ENCODE measurements at places on chromosomes 2 and 18. TPM values are rescaled to one million over a fixed set of nuclear protein-coding genes. Genes with fewer than 3 reads are reported as not detected.

DNA sequence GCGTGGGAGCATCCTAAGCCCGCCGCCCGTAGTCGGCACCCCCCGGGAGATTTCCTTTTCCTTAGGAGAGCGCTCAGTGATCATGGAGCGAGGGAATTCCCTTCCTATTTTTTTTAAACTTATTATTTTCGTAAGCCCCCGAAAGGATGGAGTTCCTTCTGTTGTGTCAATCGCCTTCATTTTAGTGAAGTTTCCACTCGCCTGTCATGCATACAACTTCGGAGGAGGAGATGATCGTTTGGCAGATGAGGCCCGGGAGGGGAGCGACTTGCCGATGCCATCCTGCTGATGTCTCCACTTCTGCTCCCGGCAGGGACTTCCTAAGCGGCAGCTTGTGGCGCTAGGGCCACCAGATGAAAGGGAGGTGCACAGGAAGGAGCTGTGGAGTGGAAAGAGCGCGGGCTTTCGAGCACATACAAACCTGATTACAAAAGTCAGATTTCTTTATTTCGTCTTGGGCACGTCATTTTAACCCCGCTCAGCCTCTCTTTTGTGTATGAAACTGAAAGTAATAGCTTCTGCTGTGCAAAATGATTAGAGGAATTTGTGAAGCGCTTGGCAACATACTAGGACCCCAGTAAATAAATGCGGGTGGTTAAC is at the start of gene ADGRF3:
Gene ADGRF3, minus strand, starts transcription at position 336 of the 600 bp plus-strand sequence. CDS start 555 bp downstream, outside the sequence.
- no peaks in the 10 kb centered on the region for H3K36me3 ChIP-seq
- H3K4me1 ChIP-seq = peaks cover 31% of the 10 kb centered on the region
- peak within 1 kb of the TSS; percentile 89 for H3K27ac ChIP-seq
- peak; percentile 79 for DNase-seq
- H3K4me3 ChIP-seq = peak within 1 kb of the TSS; percentile 83

DNA sequence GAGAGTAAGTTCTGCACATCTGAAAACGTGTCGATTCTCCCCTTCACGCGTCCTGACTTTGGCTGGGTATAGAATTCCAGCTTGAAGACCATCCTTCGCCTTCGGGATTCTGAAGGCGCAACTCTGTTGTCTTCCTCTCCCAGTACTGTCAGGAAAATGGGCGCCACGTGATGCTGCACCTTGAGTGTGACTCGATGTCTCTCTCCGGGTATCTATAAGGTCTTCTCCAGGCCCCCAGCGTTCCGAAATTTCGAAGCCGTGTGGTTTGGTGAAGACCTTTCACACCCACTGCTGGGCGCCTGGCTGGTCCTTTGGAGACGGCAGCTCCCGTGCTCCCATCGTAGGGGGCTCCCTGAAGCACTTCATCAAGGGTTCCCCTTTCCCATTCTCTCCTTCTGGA is 203.7 kb downstream of the HDAC4 start:
- no peak overlapping the region for H3K4me3 ChIP-seq
- no peak overlapping the region for H3K27ac ChIP-seq
- H3K27me3 ChIP-seq = no peaks in the 10 kb centered on the region
- peaks cover 19% of the 10 kb centered on the region for H3K36me3 ChIP-seq
- H3K4me1 ChIP-seq = peaks cover 21% of the 10 kb centered on the region
- DNase-seq = peak; percentile 46

DNA sequence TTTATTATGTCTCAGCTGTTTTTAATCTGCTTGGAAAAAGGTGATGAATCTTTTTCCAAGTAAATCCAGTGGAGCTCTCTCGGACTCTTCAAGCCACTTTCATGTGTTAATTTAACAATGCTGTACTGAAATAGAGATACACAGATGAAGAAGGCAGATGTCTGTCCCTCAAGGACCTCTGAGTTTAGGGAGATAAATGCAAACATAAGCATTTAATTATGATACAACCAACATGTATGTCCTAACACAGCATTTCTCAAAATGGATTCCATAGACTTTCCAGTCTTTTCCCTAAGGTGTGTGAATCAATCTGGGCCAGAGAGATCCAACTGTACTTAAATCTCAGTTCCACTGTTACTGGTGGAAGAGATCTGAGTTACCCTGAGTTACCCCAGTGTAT is 262.4 kb downstream of the RND3 start:
- H3K36me3 ChIP-seq = no peaks in the 10 kb centered on the region
- no peak overlapping the region for H3K27ac ChIP-seq

- H3K4me1 ChIP-seq = no peaks in the 10 kb centered on the region
- no peaks in the 10 kb centered on the region for H3K27me3 ChIP-seq
- DNase-seq = no peak
Observed at GRCh38 chr18:66958309-66958708, 354.4 kb upstream of the CDH19 start.

DNA sequence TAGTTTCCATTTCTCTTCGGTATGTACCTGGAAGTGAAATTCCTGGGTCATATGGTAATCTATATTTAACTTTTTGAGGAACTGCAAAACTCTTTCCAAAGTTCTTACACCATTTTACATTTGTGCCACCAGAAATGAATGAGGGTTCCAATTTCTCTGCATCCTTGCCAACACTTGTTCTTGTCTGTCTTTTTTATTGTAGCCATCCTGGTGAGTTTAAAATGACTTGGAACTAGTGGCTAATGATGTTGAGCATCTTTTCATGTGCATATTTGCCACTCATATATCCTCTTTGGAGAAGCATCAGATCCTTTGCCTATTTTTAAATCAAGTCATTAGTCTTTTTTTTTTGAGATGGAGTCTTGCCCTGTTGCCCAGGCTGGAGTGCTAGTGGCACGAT is 59.4 kb downstream of the MALT1 start:
- no peaks in the 10 kb centered on the region for H3K4me1 ChIP-seq
- peaks cover 33% of the 10 kb centered on the region for H3K36me3 ChIP-seq
- no peak for DNase-seq
- no peak overlapping the region for H3K4me3 ChIP-seq
- H3K27me3 ChIP-seq = no peaks in the 10 kb centered on the region

DNA sequence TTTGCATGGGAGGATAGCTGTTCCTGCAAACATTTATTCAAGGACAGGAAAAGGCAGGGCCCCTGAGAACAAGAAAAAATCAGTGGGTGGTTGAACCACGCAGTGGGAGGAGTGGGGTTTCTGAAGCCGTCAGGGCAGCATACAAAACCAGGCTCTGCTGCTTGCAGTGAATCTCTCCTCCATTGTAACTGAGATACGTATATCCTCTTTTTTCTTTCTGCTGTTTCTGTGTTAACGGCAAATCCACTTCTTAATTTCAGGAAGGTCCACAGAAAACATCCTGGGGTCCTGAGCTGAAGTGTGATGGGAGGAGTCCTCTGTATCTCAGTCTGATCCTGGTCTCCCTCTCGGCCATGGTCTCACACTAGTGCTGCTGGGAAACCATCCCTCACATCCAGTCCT is 27.2 kb upstream of the KCNF1 start:
- DNase-seq = peak; percentile 38
- no peak overlapping the region for H3K27ac ChIP-seq
- H3K4me1 ChIP-seq = no peaks in the 10 kb centered on the region
- H3K4me3 ChIP-seq = no peak overlapping the region
- peaks cover 4% of the 10 kb centered on the region for H3K27me3 ChIP-seq

- no peak for DNase-seq
- H3K36me3 ChIP-seq = no peaks in the 10 kb centered on the region
- no peaks in the 10 kb centered on the region for H3K4me1 ChIP-seq
- no peak overlapping the region for H3K27ac ChIP-seq
- no peak overlapping the region for H3K4me3 ChIP-seq
- H3K27me3 ChIP-seq = no peaks in the 10 kb centered on the region
Observed at GRCh38 chr18:52615943-52616342, 275.9 kb downstream of the DCC start.

DNA sequence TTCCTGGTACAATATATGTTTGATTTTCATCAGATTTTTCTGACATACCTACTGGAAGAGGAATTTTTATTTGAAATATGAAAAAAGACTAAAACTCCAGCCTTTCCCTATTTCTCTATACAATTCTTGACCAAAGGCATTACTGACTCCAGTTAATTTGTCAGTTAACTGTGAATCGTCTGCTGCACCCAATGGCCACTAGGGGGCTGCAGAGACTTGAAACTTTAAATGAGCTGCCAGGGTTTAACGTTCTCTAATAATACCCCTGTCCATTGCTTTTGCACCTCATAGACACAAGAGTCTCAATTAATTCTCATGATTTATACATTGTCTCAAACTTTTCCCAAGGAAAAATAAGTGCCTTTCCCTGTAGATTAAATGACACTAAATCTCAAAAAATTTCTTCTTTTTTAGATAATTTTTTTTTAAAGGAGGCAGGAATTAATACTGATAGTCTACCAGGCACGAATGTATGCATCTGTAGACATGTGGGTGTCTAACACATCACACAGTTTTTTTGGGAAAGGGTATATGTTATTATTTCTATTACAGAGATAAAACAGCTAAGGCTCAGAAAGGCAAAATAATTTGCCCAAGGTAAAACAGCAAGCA is 1.8 kb upstream of the ALK start:
- H3K36me3 ChIP-seq = no peaks in the 10 kb centered on the region
- no peak for DNase-seq
- H3K4me1 ChIP-seq = peaks cover 25% of the 10 kb centered on the region
- H3K4me3 ChIP-seq = no peak overlapping the region

GRCh38 chr2:212245880-212246279 is 292.7 kb downstream of the ERBB4 start:
- H3K27ac ChIP-seq = no peak overlapping the region
- no peak overlapping the region for H3K4me3 ChIP-seq
- DNase-seq = no peak
- no peaks in the 10 kb centered on the region for H3K27me3 ChIP-seq

DNA sequence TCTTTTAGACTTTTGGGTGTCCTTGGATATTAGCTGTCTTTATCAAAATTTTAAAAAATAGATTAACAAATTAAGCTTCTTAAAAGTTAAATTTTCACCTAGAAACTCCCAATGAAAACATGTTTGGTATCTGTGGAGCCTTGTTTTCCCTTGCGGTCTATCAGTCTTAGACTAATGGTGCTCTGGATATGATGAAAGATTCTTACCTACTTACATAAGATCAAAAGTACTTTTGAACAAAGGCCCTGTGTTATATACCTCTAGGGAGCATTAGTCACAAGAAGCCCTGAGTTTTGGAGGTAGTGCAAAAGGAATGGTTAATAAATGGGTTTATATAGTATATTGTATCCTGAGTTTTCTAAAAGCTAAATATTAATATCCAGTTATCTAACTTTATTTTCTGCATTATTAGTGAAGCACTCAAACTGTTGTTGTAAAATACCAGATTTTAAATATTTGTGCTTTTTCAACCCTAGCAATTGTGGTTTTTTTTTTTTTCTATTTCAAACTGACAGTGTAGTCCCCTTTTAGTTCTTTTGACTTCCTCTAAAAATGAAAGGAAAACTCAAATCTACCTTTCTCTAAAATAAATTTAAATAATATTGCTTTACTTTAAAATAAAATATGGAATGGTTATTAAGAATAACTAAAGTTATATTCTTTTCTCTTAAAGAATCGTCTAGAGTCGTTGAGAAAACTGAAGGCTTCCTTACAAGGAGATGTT is 18.1 kb downstream of the NDC80 start:
- no peaks in the 10 kb centered on the region for H3K36me3 ChIP-seq
- DNase-seq = no peak
- peaks cover 8% of the 10 kb centered on the region for H3K4me1 ChIP-seq
- H3K4me3 ChIP-seq = no peak overlapping the region
- H3K27me3 ChIP-seq = no peaks in the 10 kb centered on the region

GRCh38 chr2:164150604-164151003 is 414.8 kb upstream of the FIGN start:
- DNase-seq = no peak
- no peaks in the 10 kb centered on the region for H3K27me3 ChIP-seq
- H3K36me3 ChIP-seq = no peaks in the 10 kb centered on the region

DNA sequence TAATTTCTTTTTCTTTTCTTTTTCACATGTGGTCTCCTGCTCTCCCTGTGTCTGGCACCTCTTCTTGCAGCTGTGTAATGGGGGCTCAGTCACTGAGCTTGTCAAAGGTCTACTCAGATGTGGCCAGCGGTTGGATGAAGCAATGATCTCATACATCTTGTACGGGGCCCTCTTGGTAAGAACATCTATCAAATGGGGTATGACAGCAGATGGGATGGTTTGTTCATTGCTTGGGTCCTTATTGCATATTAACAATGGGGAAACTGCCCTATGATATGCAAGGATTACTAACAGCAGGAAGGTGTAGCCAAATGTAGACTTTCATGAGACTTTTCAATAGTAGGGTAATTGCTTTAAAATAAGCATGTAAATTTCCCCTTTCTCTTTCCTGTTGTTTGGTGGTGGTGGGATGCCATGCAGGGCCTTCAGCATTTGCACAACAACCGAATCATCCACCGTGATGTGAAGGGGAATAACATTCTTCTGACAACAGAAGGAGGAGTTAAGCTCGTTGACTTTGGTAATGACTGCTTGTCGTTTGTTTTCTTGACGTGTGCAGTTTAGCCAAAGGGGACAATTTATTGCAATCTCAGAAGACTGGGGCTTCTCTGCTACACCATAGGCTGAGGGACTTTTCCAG is 36.5 kb downstream of the MYO3B start:
- H3K27ac ChIP-seq = no peak overlapping the region
- H3K27me3 ChIP-seq = no peaks in the 10 kb centered on the region
- no peaks in the 10 kb centered on the region for H3K36me3 ChIP-seq
- H3K4me3 ChIP-seq = no peak overlapping the region
- DNase-seq = no peak

- no peak overlapping the region for H3K4me3 ChIP-seq
- peaks cover 1% of the 10 kb centered on the region for H3K36me3 ChIP-seq
- DNase-seq = no peak
- H3K27me3 ChIP-seq = no peaks in the 10 kb centered on the region
- H3K4me1 ChIP-seq = peaks cover 14% of the 10 kb centered on the region
Observed at GRCh38 chr2:65320042-65320725, 92.6 kb downstream of the ACTR2 start.

GRCh38 chr2:7740114-7740513 is 822.9 kb downstream of the RNF144A start:
- no peak overlapping the region for H3K4me3 ChIP-seq
- no peak overlapping the region for H3K27ac ChIP-seq
- H3K36me3 ChIP-seq = no peaks in the 10 kb centered on the region
- no peaks in the 10 kb centered on the region for H3K27me3 ChIP-seq
- no peaks in the 10 kb centered on the region for H3K4me1 ChIP-seq
- DNase-seq = no peak

The RABL2A gene
- 11.9 TPM for total RNA-seq

The ASB18 gene
- not detected for total RNA-seq

The ADD2 gene
- 1.4 TPM for total RNA-seq

The SLC66A3 gene
- 101 TPM for total RNA-seq

The SLC9A4 gene
- 0.24 TPM for total RNA-seq

The DES gene
- 41.0 TPM for total RNA-seq

The FOXD4L1 gene
- 0.19 TPM for total RNA-seq

The HOXD11 gene
- not detected for total RNA-seq

The ST6GAL2 gene
- total RNA-seq = 5.3 TPM
